Head of caudate nucleus (tissue), 42 donors: ENCODE measurements at places on chromosomes 11 and 22.
A peak's percentile ranks its signal among the peaks of the same experiment; 100 is the strongest.

- DNase-seq: peak; percentile 50
Observed at GRCh38 chr22:37484480-37485394, 1.4 kb downstream of the MFNG start.

GRCh38 chr11:47391077-47391583 lies 12.8 kb upstream of the SPI1 start:
- no peak for DNase-seq

- no peak for DNase-seq
Observed at GRCh38 chr11:48170241-48171233, 46.1 kb upstream of the OR4B1 start.

DNA sequence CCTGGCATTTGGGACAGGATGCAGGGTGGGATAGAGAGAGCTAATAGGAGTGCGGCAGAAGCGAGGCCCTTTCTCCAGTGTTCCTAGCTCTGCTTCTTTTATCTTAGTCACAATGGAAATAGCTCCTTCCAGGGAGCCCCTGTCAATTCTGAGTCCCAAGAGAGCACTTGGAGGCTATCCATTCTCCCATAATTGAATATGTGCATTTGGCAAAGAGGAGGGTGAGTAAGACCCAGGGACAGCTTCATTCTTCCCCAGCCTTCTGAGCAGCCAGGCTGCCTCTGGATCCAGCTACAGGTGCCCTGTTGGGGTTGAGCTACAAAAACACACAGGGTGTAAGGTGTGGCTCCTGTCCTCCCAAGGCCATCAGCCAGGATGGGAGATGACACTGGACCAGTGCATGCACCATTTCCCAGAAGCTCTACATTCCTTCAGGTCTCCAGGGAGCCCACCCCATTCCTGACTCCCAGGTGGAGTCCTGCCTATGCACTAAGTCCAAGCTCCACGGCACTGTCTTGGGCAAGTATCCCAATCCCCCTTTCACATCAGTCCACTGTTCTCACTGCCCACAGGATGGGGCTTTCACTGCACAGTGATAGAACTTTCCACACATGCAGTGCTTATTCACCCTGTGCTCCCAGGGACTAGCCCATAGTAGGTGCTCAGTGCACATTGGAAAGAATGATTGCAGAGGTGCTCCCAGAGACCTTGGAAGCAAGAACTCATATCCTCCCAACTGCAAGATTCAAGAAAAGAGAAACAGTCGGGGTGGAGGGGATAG lies 6.2 kb downstream of the MS4A10 start:
- DNase-seq: no peak

DNA sequence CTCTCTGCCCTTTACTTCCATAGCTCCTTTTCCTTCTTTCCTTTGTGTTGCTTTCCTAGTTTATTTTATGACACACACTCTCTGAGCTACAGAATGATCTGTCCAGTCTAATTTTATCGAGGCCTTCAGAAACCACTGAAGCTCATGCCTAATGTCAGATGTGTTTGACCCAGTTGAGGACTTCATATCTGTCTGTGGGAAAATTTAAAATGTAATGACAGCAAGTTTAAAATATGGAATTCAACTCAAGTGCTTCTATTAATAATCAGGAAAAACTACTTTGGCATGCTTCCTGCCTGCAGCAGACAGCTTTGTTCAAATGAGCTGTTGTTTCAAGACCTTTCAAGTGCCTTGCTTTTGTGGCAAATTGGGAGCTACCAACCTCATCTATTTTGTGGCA lies 261.8 kb upstream of the MTNR1B start:
- DNase-seq: no peak

GRCh38 chr11:96228473-96228891 lies 114.5 kb downstream of the MAML2 start:
- DNase-seq: no peak

DNA sequence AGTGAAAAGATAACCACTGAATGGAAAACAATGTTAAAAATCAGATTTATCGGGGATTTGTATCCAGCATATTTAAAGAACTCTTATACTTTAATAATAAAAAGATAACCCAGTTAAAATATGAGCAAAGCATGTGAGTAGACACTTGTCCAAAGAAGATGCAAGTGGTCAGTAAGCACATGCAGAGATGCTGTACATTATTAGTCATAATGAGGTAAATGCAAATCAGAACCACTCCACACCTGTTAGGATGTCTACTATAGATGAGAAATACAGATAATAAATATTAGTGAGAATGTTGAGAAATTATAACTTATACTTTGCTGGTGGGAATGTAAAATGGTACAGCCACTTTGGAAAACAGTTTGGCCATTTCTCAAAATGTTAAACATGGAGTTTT lies 28.0 kb downstream of the QSER1 start:
- no peak for DNase-seq

- no peak for DNase-seq
Observed at GRCh38 chr22:46602025-46602424, 18.2 kb upstream of the GRAMD4 start.

GRCh38 chr11:117457031-117457785 lies 129.6 kb downstream of the CEP164 start:
- DNase-seq: no peak

DNA sequence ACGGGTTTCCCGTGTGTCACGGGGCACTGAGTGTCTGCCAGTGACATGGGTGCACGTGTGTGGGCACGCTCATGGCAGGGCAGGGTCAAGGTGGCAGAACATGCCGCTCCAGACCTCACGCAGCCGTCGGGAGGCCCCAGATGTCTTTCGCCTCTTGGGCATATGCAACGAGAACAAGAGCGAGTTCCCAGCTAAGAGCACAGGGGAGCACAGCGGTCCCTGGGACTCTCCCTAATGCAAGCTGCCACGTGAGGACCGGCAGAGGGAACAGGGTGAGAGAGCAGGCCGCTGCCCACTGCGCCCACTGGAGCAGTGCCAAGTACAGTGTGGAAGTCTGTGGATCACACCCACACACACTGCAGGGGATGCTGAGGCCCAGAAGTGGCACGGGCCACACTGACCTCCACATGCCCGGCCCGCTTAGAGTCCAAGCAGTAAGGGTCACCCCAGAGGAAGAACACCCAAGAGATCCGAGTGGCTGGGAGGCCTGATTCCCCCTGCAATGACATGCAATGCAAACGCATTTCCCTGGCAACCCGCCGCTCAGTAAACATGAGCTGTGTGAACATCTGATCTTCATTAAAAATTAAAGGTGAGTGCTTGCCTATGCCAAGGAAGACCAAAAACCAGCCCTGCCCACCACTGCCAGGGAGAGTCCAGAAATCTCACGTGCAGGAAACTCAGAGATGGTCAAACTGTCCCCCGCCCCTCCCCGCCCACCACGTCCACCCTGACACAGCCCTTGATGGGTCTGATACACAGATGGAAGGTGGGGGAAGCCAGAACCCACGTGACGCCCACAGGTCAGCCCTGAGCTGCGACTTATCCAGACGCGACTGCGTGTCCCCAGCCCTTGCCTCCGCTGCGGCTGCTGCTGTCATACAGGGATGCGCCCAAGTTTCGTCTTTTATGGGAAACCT lies 11.7 kb downstream of the CERK start:
- no peak for DNase-seq

- DNase-seq: no peak
Observed at GRCh38 chr11:65436412-65437032, 13.9 kb downstream of the NEAT1 start.

GRCh38 chr22:19853879-19854777 lies 546 bp downstream of the GNB1L start:
- no peak for DNase-seq

DNA sequence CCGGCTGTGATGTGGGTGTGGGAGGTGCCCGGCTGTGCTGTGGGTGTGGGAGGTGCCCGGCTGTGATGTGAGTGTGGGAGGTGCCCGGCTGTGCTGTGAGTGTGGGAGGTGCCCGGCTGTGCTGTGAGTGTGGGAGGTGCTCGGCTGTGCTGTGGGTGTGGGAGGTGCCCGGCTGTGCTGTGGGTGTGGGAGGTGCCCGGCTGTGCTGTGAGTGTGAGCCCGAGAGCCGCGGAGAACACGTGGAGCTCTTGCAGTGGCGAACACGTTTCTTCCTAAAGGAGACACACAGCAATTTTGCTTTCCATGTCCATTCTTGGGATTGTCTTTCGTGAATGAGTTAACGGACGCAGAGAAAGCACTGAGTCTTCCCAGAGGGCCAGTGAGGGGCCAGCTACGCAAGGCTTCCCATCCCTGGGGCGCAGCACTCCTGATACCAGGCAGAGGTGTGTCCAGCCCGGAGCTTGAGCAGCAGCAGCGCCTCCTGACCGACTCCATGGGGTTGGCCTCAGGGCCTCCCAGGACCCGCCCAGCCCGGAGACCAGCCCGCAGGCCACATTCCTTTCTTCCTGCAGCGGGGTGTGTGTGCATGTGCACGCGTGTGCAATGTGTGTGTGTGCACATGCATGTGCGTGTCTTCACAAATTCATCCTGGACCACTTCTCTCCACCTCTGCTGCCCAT lies 245.0 kb upstream of the B3GAT1 start:
- DNase-seq: no peak

DNA sequence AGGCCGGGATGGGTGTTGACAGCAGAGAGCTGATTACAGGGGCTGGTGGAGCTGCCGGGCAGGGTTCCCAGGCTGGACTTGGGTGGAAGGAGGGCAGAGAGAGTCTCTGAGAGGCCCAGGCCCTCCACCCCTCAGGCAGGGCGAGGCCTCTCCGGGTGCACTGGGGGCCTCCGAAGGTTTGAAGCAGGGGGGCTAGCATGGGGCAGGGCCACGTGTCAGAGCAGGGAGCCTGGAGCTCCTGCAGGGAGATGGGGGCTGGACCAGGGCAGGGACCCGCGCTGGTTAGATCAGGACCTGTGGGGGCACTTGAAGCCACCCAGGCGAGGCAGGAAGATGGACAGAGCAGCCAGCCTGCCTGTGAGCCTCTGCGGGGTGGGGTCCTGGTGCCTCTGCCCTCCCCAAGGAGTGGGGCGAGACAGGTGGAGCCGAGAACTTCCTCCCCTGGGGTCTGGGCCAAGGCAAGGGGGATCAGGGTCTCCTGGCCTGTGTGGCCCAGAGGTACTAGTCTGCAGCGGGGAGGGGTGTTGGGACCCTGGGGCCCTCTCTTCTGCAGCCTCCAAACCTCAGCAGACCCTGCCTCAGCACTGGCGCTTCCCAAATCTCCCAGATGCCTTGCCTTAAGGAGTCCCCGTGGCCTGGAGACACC lies 911 bp downstream of the PANX2 start:
- DNase-seq: no peak

- DNase-seq: peak; percentile 32
Observed at GRCh38 chr11:6925636-6926207, 504 bp upstream of the ZNF215 start.

- DNase-seq: no peak
Observed at GRCh38 chr11:67317888-67318555, 14.7 kb downstream of the SSH3 start.

DNA sequence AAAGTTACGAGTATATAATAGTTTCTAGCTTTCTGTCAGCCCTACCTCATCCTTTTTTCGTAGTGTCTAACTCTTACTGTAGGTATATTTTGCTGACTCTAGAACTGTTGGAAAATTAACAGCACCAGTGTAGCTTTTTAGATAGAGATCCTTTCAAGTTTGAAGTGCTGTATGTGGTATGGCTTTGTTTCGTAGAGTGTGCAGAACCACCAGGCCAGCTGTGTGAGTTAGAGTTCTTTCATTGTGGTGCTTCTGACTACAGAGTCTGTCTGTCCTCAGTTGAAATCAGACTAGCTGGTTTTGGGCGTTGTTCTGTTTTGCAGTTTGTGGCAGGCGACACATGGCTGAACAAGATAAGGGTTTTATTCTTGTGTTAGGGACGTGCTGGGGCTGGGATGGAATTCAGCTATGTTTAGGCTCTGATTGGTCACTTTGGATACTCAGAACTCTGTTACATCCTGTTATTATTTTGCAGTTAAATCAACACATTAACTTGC lies 3.2 kb downstream of the ARHGEF12 start:
- peak; percentile 18 for DNase-seq

- no peak for DNase-seq
Observed at GRCh38 chr11:73381589-73381988, 5.4 kb downstream of the RELT start.

DNA sequence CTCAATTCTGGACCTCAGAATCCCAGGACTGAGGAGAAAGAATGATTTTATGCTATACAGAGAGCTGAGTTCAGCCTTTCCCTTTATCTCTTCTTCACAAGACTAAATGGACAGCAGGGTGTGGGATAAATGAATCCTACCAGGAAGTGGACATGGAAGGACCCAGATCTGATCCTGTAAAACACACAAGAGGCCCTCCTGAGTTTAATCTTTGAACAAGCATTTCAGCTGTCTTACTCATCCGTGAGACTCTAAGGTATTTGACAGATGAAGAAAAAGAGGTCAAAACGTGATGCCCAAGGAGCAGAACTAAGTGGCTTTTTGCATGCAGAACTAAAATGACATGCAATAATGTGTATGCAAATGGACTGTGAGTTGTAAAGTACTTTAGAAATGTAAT lies 511.3 kb downstream of the DLG2 start:
- DNase-seq: no peak

GRCh38 chr11:72722050-72722748 lies 30.0 kb downstream of the ARAP1 start:
- DNase-seq: peak; percentile 87

GRCh38 chr11:64585150-64585549 lies 5.9 kb upstream of the SLC22A12 start:
- DNase-seq: no peak

- DNase-seq: no peak
Observed at GRCh38 chr11:130600616-130601015, 152.2 kb downstream of the ADAMTS15 start.

- no peak for DNase-seq
Observed at GRCh38 chr11:2573240-2574042, 126.4 kb downstream of the KCNQ1OT1 start.

DNA sequence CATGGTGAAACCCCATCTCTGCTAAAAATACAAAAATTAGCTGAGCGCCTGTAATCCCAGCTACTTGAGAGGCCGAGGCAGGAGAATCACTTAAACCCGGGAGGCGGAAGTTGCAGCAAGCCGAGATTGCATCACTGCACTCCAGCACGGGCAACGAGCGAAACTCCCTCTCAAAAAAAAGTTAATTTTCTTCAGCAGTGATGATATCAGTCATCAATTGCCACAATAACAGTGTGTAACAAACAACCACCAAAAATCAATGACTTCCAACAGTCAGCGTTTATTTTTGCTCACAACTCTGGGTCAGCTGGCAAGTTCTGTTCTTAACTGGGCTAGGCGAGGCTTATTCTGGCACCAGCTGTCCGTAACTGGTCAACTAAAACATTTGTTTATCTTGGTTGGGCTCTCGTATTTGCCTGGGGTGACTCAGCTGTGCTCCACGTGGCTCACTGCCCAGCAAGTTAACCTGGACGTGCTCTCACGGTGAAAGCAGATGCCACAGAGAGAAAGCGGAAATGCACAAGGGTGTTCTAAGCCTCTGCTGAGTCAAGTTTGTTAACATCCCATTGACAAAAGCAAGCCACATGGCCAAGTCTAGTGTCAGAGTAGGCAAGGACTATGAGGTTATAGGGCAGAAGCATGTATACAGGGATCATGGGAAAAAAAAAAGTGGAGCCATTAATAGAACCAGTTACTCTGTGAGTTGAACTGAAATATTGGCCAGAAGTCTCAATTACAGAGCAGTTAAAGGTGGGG lies 52.1 kb downstream of the LHFPL7 start:
- no peak for DNase-seq

- no peak for DNase-seq
Observed at GRCh38 chr11:10518891-10519290, 22.1 kb downstream of the RNF141 start.
